Psoas muscle (tissue), 8 donors: ENCODE measurements at places on chromosomes 1 and 21. TPM values are rescaled to one million over a fixed set of nuclear protein-coding genes. Genes with fewer than 3 reads are reported as not detected.

ASPM gene
- 0.14 TPM for polyA plus RNA-seq

ANKRD35 gene
- polyA plus RNA-seq = 7.8 TPM

PEA15 gene
- polyA plus RNA-seq = 83.4 TPM

MYOG gene
- polyA plus RNA-seq = 160 TPM

SPRR1A gene
- not detected for polyA plus RNA-seq

OR2AK2 gene
- not detected for polyA plus RNA-seq

ERI3 gene
- polyA plus RNA-seq = 96.8 TPM

RNPEP gene
- 6.2 TPM for polyA plus RNA-seq

SCMH1 gene
- polyA plus RNA-seq = 16.2 TPM

AMPD1 gene
- 174 TPM for polyA plus RNA-seq

CTSE gene
- 0.22 TPM for polyA plus RNA-seq

BSND gene
- polyA plus RNA-seq = not detected

PTPRC gene
- polyA plus RNA-seq = 0.51 TPM

HSD3B1 gene
- not detected for polyA plus RNA-seq

NOS1AP gene
- polyA plus RNA-seq = 0.10 TPM

KRTAP11-1 gene
- not detected for polyA plus RNA-seq

ERICH3 gene
- 0.12 TPM for polyA plus RNA-seq

FLG2 gene
- not detected for polyA plus RNA-seq

IL20 gene
- polyA plus RNA-seq = not detected

FCRLB gene
- 0.25 TPM for polyA plus RNA-seq

MSH4 gene
- polyA plus RNA-seq = 0.11 TPM

GJB4 gene
- polyA plus RNA-seq = not detected

SLC2A5 gene
- 31.7 TPM for polyA plus RNA-seq

CCDC27 gene
- 0.03 TPM for polyA plus RNA-seq

FALEC gene
- 0.39 TPM for polyA plus RNA-seq

SPRR2G gene
- polyA plus RNA-seq = not detected

FCRL4 gene
- polyA plus RNA-seq = not detected

DRAXIN gene
- 0.01 TPM for polyA plus RNA-seq
